GM23248 (cell line): ENCODE measurements at places on chromosomes 13 and 19. TPM values are rescaled to one million over a fixed set of nuclear protein-coding genes. Genes with fewer than 3 reads are reported as not detected.

GRCh38 chr13:24997367-24997967 is 98.5 kb upstream of the PABPC3 start:
- peak; percentile 52 for DNase-seq

Gene CEACAM5
- not detected in 2 replicates for total RNA-seq

DNA sequence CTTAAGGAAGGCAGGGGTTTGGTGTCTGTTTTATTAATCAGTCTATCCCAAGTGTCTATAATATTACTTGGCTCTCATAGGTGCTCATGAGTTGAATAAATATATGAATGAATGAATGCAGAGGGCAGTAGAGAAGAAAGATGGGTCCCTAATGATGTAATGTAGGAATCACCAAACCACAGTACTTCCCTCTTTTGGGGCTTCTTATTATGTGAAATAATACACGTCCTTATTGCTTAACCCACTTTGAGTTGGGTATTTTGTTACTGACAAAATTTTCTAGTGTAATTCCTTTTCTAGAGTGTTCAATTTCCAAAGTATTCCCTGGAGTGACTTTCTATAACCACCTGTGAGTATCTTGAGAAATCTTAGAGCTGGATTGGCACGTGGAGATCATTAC is 13.2 kb downstream of the KLK5 start:
- DNase-seq = no peak

Gene RNF17
- total RNA-seq = not detected in 2 replicates

Gene TBC1D4
- 13.5 and 19.3 TPM in 2 replicates for total RNA-seq

- no peak for DNase-seq
These were observed 263.2 kb upstream of the SPRY2 start for GRCh38 chr13:80604098-80604497.

GRCh38 chr19:47511128-47511517 is 3.7 kb downstream of the NAPA start:
- peak; percentile 10 for DNase-seq

GRCh38 chr13:95245071-95245470 is 56.2 kb downstream of the ABCC4 start:
- no peak for DNase-seq
